ENCODE measurements at places on chromosomes 1 and 21.

DNA sequence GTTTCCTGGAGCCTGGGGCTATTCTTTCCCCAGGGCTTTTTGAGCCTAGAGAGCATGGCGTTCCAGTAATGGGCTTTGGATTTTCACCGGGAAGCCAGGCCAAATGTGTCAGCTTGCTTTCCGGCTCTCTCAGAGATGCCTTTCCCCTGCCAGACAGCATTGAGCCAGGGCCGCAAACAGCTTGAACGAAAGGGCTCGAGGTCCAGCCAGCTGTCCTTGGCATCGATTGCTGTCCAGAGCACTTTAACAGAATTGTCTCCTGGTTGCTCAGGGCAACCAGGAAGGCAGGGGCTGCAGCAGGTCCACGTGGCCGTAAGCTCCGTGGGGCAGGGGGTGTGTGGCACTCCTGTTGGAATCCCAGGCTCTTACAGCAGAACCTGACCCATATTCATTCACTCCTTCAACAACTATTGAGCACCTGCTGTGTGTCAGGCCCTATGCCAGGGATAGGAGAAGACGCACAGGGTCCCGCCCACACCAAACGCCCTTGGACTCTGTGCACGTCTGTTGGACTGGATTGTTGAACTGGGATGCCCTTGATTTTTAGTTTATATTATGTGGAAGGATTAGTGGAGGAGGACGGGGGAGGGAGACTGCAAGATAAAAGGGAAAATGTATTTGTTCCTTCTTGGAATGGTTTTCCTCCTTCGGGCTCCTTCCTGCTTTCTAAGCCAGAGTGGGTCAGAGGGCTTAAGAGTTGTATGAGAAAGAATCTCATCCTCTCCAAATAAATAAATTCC is 38.7 kb upstream of the EFHD2 start:
- no peaks in the 10 kb centered on the region for H3K36me3 ChIP-seq
- H3K4me3 ChIP-seq, result no peak overlapping the region
- H3K27ac ChIP-seq, result no peak overlapping the region
- DNase-seq, result no peak
- no peaks in the 10 kb centered on the region for H3K27me3 ChIP-seq

GRCh38 chr1:160151303-160151702 is at the start of gene ATP1A4:
TSS of gene ATP1A4 (plus strand) at chr1:160151603. CDS start at chr1:160152041, 438 bp downstream.
- peak within 1 kb of the TSS; percentile 7 for H3K27ac ChIP-seq
- H3K36me3 ChIP-seq, result no peaks in the 10 kb centered on the region
- H3K4me3 ChIP-seq, result no peak within 1 kb of the TSS

- H3K4me1 ChIP-seq, result no peaks in the 10 kb centered on the region
- no peaks in the 10 kb centered on the region for H3K36me3 ChIP-seq
- H3K27me3 ChIP-seq, result peaks cover 3% of the 10 kb centered on the region
- no peak overlapping the region for H3K4me3 ChIP-seq
Observed at GRCh38 chr21:44606495-44606894, 5.4 kb upstream of the KRTAP10-8 start.

DNA sequence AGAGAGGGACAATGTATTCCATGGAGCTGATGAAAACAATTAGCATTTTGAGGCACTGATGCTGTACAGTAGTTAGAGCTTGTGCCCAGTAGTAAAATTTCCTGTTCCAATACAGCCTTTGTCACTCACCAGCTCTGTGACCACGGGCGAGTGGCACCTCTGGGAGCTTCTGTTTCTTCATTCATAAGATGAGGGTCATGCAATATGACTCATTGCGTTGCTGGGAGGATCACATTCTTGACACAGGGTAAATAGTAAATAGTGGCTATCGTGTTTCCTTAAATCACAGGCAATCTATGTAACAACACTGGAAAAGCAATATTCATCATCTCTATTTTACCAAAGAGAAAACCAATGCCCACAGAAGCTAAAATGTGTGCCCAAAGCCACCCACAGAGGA is 4.5 kb upstream of the LRRC52 start:
- no peak for DNase-seq
- no peak overlapping the region for H3K27ac ChIP-seq
- no peak overlapping the region for H3K4me3 ChIP-seq
- no peaks in the 10 kb centered on the region for H3K4me1 ChIP-seq
- H3K36me3 ChIP-seq, result no peaks in the 10 kb centered on the region

- H3K4me3 ChIP-seq, result no peak overlapping the region
- no peak overlapping the region for H3K27ac ChIP-seq
- H3K4me1 ChIP-seq, result no peaks in the 10 kb centered on the region
- peaks cover 16% of the 10 kb centered on the region for H3K27me3 ChIP-seq
- H3K36me3 ChIP-seq, result no peaks in the 10 kb centered on the region
Observed at GRCh38 chr1:6105763-6106162, 60.1 kb downstream of the KCNAB2 start.

DNA sequence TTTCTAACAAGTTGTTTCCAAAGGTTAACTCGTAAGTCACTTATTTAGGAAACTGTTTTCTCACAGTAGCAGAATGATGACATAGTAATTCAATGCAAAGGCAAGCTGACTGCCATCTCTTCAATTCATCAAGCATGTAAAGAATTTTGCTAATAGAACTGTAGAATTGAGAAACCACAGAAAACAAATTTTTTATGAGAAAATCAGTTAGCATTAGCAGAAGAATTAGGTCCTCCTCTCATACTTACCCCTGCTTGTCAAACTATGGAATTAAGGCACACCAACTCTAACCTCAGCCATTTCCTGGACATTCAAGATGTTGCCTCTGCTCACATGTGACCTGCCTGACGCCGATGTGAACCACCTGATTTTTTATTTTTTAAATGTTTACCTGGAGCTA is 115.2 kb downstream of the LRRC40 start:
- H3K27me3 ChIP-seq, result peaks cover 17% of the 10 kb centered on the region
- no peak for DNase-seq
- no peaks in the 10 kb centered on the region for H3K4me1 ChIP-seq
- no peaks in the 10 kb centered on the region for H3K36me3 ChIP-seq
- H3K4me3 ChIP-seq, result no peak overlapping the region

DNA sequence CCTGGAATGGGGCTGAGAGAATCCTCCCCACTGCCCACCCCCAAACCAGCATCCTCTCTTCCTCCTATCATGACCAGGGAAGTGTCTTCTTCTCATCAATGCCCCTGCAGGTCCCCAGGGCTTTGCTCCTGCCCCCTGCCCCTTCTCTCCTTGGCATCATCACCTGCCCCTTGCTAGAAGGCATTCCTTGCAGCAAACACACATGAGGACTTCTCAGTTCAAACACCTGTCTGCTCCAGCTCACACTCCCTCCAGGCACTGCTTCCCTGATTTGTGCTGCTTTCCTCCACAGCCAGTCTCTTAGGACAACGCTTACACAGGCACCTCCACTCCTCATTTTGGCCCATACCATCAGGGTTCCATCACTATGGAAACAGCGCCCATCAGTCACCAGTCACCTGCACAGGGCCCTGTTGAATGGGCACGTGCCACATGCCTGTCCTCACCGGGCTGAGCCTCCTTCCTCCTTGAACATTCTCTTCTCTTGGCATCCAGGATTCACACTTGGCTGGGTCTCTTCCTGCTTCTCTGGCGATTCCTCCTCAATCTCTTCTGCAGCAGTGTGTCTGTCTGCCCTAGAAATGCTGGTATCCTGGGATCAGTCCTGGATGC is 81.9 kb upstream of the EDN2 start:
- peaks cover 32% of the 10 kb centered on the region for H3K4me1 ChIP-seq
- peak overlapping the region; percentile 77 for H3K27ac ChIP-seq
- peak; percentile 16 for DNase-seq
- peaks cover 95% of the 10 kb centered on the region for H3K36me3 ChIP-seq
- no peaks in the 10 kb centered on the region for H3K27me3 ChIP-seq

- H3K27ac ChIP-seq, result no peak overlapping the region
- no peak overlapping the region for H3K4me3 ChIP-seq
- no peaks in the 10 kb centered on the region for H3K36me3 ChIP-seq
- H3K4me1 ChIP-seq, result peaks cover 1% of the 10 kb centered on the region
- H3K27me3 ChIP-seq, result no peaks in the 10 kb centered on the region
Observed at GRCh38 chr1:15064217-15064929, 89.2 kb upstream of the TMEM51 start.

GRCh38 chr21:22456241-22456640 is 1458.0 kb downstream of the NCAM2 start:
- H3K36me3 ChIP-seq, result no peaks in the 10 kb centered on the region
- DNase-seq, result no peak
- no peak overlapping the region for H3K27ac ChIP-seq
- no peaks in the 10 kb centered on the region for H3K4me1 ChIP-seq
- no peaks in the 10 kb centered on the region for H3K27me3 ChIP-seq

- DNase-seq, result no peak
- H3K27ac ChIP-seq, result peak overlapping the region; percentile 38
- peaks cover 20% of the 10 kb centered on the region for H3K36me3 ChIP-seq
- H3K4me1 ChIP-seq, result peaks cover 32% of the 10 kb centered on the region
Observed at GRCh38 chr1:8506995-8507615, 189.2 kb downstream of the SLC45A1 start.

GRCh38 chr21:44958471-44959191 is 18.8 kb downstream of the SLX9 start:
- H3K27me3 ChIP-seq, result no peaks in the 10 kb centered on the region
- H3K4me3 ChIP-seq, result no peak overlapping the region
- H3K4me1 ChIP-seq, result peaks cover 6% of the 10 kb centered on the region
- no peak overlapping the region for H3K27ac ChIP-seq
- DNase-seq, result no peak
- peaks cover 97% of the 10 kb centered on the region for H3K36me3 ChIP-seq

- H3K27me3 ChIP-seq, result peaks cover 16% of the 10 kb centered on the region
- peaks cover 3% of the 10 kb centered on the region for H3K4me1 ChIP-seq
- no peaks in the 10 kb centered on the region for H3K36me3 ChIP-seq
Observed at GRCh38 chr1:26079178-26079563, 11.7 kb upstream of the TRIM63 start.

- H3K27me3 ChIP-seq, result no peaks in the 10 kb centered on the region
- H3K4me1 ChIP-seq, result peaks cover 43% of the 10 kb centered on the region
- peak overlapping the region; percentile 96 for H3K27ac ChIP-seq
- H3K36me3 ChIP-seq, result peaks cover 43% of the 10 kb centered on the region
Observed at GRCh38 chr1:119987112-119987511, 82.3 kb downstream of the NOTCH2 start.

DNA sequence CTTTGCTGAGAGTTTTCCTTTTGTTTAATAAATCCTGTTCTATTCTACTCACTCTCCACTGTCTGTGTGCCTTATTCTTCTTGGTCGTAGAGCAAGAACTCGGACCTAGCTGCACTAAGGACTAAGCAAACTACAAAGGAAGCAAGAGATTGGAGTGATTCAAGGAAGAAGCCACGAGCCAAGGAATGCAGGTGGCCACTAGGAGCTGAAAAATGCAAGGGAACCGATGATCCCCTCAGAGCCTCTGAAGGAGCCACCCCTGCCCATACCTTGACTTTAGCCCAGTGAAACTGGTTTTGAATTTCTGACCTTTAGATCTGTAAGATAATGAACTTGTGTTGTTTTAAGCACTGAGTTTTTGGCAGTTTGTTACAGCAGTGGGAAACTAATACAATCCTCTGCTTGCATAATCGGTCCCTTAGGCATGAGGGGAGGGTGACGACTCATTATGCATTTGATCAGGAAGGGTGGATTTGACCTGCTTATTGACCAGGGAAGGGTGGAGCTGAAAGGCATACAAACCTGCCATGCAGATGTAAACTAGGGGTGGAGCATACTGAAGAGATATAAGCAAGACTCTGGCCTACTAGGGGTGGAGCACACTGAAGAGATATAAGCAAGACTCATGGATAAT is 6.2 kb upstream of the CA6 start:
- no peaks in the 10 kb centered on the region for H3K27me3 ChIP-seq
- H3K36me3 ChIP-seq, result no peaks in the 10 kb centered on the region
- no peak overlapping the region for H3K4me3 ChIP-seq
- H3K27ac ChIP-seq, result no peak overlapping the region
